Spinal cord (tissue), 10 donors: ENCODE measurements at places on chromosomes 16 and 17. TPM values are rescaled to one million over a fixed set of nuclear protein-coding genes. Genes with fewer than 3 reads are reported as not detected.

Gene OR1F1
- total RNA-seq, result 0.20 TPM

Gene PLD2
- total RNA-seq, result 14.2 TPM

Gene FBXO39
- total RNA-seq, result not detected

Gene ZSCAN10
- total RNA-seq, result not detected

Gene TXNDC11
- total RNA-seq, result 18.1 TPM

Gene PSKH1
- total RNA-seq, result 18.3 TPM

Gene CCDC200
- total RNA-seq, result 0.55 TPM

Gene GPR139
- 2.4 TPM for total RNA-seq

Gene TEX14
- total RNA-seq, result 0.33 TPM
